HFFc6 (cell line): ENCODE measurements at places on chromosomes 3 and 15. TPM values are rescaled to one million over a fixed set of nuclear protein-coding genes. Genes with fewer than 3 reads are reported as not detected.
A peak's percentile ranks its signal among the peaks of the same experiment; 100 is the strongest.

GRCh38 chr15:94734460-94734859 is 503.1 kb downstream of the MCTP2 start:
- DNase-seq: no peak

DNA sequence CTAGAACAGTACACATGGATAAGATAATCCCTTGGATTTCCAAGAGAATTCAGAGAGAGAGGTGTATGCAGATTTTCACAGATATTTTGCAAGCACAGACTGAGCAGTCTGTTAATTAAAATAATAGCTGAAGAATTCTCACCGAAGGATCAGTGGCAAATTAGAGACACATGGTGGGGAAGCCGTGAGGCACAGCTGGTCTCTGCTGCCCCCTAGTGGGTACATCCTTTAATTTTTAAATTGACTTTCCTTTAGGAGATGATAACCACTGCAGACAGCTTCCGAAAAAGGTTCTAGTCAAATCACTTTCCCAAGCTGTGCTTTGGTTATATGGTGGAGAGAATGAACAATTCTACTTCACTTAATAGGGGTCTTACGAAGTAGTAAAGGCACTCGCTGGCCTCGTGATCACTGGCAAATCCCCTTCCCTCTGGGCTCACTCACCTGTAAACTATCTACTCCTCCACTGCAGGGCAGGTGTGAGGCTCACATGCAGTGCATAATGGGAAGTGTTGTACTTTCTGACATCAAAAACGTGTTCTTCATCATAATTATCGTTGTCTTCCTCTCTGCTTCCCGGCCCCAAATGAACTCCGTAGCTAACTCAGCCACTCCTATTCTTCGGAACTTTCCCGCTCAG is 19.5 kb downstream of the MESD start:
- DNase-seq: peak; percentile 55

Gene SLC51B
- not detected in 3 replicates for total RNA-seq

DNA sequence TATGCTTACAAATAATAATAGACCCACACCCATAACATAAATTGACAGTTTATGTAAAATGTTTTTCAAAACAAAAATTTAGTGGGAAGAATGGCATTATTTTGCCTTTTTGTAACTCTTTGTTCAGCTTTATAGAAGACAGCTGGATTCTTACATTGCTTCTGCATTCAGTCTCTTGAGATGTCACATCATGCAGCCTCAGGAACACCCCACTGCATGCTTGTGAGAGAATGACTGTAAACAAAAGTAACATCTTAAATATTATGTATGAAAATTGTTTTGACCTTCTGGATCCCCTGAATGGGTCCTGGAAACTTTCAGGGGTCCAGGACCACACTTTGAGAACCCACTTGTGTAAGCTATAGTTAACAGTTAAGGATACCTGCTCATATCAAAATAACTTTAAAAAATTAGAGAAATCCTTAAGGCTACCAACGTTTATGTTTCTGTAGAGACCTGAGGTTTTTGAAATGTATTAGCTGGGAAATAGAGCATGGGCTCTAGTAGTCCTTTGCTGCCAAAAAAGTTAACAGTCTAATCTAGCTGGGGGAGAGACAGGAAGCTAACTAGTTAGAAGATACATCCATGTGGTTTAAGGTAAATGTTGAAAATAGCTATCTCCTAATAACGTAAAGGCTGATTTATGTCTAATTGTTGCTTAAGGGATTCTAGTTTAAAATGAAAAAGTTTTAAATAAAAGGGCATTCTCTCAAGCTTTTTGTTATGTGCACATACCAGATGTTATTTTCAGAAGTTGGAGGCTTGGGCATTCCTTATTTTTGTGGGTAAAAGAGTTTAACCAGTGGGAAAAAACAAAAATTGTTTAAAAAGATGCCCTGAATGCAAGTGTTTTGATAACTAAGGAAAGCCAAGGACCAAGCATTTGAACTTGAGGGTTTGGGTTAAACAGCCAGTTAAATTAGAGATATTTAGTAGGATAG is 3.8 kb downstream of the USP3 start:
- DNase-seq: no peak

GRCh38 chr3:133479401-133479800 is 79.5 kb downstream of the BFSP2 start:
- DNase-seq: no peak

DNA sequence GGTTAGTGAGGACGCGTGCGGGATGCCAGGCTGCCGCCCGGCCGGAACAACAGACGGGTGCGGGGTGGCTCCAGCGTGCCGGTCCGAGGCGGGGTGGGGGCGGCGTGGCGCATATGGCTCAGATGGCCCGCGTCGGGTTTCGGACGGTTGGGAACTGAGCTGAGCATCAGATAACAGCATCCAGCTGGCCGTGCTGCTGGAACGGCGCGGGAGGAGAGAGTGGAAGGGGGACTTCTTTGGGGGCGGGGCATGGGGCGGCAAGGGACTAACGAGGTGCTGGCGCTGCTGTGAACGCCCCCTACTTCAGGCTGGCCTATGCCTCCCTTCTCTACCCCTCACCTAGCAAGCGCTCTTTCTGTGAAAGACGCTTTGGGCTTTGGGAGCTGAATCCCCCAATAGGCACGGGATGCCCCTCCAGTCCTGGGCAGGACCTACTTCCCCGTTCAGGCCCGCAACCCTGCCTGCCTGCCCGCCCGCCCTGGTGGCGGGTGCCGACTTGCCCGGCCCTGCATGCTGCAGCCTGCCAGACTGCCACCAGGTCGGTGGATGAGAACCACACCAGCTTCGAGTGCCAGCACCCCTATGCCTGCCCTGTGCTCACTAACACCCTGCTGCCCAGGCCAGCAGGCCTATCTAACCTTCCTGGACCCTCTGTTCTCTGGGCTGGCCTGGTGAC is 542 bp downstream of the INKA1 start:
- peak; percentile 30 for DNase-seq

DNA sequence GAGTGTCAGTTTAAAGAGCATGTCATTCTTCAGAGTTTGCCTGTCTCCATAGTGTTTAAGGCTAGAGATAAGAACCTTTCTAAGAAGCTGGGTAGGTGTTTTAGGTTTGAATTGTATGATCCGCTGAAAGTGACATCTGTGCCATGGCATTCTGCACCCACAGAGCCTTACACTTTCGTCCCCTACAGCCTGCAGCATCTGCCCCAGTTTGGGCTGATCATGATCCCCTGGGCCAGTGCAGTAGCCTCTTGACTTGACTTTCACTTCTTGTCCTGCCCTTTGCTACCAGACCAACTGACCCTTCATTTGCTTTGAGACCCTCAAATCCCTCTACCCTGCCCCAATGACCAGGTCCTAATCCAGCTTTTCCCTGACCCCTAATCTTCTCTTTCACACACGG is 81.6 kb downstream of the SOX14 start:
- DNase-seq: no peak

DNA sequence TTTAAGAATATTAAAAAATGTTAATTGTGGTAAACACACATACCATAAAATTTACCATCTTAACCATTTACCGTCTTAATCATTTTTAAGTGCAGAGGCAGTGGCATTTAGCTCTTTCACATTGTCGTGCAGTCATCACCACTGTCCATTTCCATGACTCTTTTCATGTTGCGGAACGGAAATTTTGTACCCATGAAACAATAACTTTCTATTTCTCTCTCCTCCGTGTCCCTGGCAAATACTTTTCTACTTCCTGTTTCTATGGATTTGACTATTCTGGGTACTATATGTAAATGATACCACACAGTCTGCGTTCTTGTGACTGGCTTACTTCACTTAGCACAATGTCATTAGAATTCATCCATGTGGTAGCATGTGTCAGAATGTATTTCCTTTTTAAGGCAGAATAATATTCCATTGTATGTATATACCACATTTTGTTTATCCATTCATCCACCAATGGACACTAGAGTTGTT is 27.9 kb downstream of the AKAP13 start:
- no peak for DNase-seq

Gene DHFR2
- 2.8 to 4.1 TPM (median 3.0 TPM) in 3 replicates for total RNA-seq

GRCh38 chr3:11005686-11006256 is 13.2 kb downstream of the SLC6A1 start:
- no peak for DNase-seq

- no peak for DNase-seq
These were observed 12.4 kb downstream of the LINGO1 start for GRCh38 chr15:77620297-77620696.

DNA sequence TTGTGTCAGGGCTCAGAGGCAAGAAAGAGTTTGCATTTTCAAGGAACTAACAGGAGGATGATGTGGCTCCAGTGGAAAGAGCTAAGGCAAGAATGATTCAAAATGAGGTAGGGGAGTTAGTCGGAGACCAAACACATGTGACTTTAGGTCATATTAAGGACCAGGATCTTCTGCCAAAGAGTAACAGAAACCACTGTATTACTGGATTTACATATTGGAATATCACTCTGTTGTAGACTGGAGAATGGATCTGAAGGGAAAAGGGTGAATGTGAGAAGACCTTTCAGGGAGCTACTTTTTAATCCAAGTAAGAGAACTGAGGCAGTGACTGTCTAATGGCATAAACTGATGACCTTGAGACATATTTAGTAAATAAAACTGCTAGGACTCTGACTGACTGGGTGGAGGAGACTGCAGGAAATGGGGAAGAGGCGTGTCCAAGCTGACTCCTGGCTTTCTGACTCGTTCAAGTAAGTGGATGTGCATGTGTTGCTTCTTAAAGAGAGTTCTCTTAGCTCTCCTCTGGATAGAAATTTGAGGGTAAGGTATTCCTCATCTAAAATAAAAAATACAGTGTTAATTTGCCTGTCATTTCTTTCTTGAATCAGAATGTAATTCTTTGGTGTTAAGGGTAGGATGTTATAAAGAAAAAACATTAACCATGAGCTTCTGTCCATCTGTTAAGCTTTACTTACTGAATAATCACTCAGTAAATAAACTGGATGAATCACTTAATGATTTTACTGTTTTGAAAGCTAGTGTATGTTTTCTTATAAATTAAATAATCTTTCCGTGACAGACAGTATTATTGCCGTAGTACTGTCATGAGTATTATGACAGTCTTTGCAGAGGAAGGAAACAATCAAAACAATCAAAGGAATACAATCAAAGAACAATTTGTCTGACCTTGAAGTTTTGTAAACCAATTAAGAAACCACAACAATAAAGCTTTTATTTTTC is 58.3 kb upstream of the CFAP20DC start:
- no peak for DNase-seq

DNA sequence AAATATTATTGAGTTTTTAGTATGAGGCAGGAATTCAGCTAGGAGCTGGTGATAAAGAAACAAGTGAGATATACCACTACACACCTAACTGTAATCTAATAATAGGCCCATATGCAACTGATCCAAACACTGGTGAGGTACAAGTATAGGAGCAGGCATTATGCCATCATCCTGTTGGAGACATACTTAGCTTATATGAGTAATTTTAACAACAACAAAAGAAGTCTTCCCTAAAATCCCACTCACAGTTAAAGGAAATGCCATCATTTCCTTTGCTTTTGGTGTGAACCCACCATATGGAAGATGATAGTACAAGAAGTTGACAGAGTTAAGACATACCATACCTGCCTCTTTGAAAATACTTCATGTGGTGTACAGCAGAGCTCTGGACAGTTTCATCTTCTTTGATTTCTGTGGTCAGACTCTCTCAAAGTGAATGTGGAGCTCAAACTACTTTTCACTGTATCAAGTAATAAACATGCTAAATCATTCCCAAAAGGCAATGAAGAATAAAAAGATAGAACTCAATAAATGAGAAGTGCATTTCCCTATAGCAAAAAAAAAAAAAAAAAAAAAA is 85.5 kb downstream of the CD200R1L start:
- DNase-seq: no peak

GRCh38 chr3:67524046-67524445 is 130.4 kb downstream of the SUCLG2 start:
- DNase-seq: peak; percentile 68

DNA sequence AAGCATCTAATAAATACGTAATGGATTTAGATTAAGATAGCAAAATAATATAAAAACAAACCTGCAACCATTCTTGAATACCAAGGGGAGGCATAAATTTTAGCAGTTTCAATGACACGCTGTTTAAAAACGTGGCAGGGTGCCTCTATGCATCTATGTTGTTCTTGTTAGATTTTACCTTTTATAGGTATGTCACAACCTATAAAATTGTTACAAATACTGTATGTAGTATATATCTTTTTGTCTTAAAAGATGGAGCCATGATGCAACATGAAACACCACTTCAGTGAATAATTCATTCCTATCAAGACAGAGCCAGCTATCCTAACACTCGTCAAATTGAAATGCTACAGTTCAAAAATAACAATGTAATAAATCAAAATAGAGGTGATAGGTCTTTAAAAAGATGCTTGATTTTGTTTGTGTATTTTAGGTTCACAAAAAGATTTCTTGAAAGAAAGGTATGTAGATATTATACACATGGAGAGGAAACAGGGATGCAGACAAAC is 1059.2 kb downstream of the ROBO1 start:
- DNase-seq: no peak

DNA sequence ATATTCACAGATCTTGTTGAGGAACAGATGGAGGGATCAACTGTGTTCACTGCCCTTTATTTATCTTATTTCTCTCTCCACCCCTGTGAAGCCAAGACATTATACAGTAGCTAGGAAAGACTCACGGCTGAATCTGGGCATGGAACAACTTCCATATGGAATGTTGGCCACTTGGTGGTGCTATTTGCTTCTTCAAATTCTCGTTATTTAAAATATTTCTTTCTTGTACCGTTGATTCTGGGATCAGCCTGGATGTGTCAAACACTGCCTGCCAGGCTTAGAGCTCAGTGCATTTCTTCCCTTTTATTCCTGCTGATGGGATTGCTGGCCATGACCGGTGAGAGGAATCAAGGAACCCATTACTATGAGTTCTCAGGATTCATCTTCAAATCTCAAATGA is 17.5 kb upstream of the GASK1A start:
- DNase-seq: peak; percentile 53

- no peak for DNase-seq
These were observed 72.1 kb upstream of the MAGI1 start for GRCh38 chr3:66110840-66111239.

Gene SNTN
- not detected in 3 replicates for total RNA-seq
